ENCODE measurements at places on chromosomes 2 and 18. TPM values are rescaled to one million over a fixed set of nuclear protein-coding genes. Genes with fewer than 3 reads are reported as not detected.

Gene HDHD2
- 30.3 TPM for total RNA-seq

Gene ELMOD3
- total RNA-seq, result 26.3 TPM

Gene LONRF2
- total RNA-seq, result 14.6 TPM

- no peaks in the 10 kb centered on the region for H3K36me3 ChIP-seq
- no peaks in the 10 kb centered on the region for H3K4me1 ChIP-seq
- H3K27me3 ChIP-seq, result no peaks in the 10 kb centered on the region
- DNase-seq, result no peak
- no peak overlapping the region for H3K27ac ChIP-seq
Measured at GRCh38 chr2:153558247-153558646, 79.7 kb upstream of the RPRM start.

GRCh38 chr2:69162057-69162456 lies 149.1 kb downstream of the ANTXR1 start:
- H3K27ac ChIP-seq, result peak overlapping the region; percentile 82
- peaks cover 56% of the 10 kb centered on the region for H3K4me1 ChIP-seq
- H3K36me3 ChIP-seq, result no peaks in the 10 kb centered on the region
- H3K4me3 ChIP-seq, result no peak overlapping the region
- H3K27me3 ChIP-seq, result no peaks in the 10 kb centered on the region
- DNase-seq, result no peak

DNA sequence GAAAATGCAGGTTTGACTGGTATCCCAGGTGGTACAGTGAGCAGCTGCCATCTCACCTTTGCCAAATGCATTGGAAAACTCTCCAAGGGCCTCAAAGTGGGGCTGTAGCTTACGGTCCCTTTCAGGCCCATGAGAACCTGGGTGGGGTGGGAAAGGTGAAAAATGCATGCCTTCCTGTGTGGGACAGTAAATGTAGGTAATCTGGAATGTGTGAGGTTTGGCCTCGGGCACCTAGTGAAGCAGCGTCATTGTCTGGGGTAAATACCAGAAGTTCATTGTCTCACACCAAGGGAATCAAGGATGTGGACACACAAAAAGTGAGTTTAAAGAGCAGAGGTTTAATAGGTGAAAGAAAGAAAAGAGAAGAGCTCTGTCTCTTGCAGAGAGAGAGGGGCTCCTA lies 36.6 kb downstream of the TIMM21 start:
- no peak overlapping the region for H3K27ac ChIP-seq
- no peaks in the 10 kb centered on the region for H3K36me3 ChIP-seq
- DNase-seq, result no peak
- H3K4me3 ChIP-seq, result no peak overlapping the region
- H3K27me3 ChIP-seq, result no peaks in the 10 kb centered on the region

DNA sequence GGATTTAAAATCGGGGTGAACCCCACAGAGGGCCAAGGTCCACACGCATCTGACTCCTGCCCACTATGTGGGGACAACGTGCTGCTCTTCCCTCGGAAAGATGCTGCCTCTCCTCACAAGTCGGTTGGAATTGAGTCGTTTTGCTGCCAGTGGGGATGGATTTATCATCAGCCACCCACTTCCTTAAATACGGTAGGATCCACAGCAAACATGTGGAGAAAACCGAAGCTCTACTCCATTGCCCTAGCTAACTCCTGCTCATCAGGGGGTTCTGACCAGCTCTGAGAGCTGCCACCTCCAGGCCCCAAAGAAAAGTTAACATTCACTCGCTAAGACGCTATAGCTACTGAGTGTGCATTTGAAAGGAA lies 80.9 kb downstream of the CHRNA1 start:
- no peak for DNase-seq
- peak overlapping the region; percentile 92 for H3K27ac ChIP-seq
- no peaks in the 10 kb centered on the region for H3K36me3 ChIP-seq
- H3K4me1 ChIP-seq, result peaks cover 40% of the 10 kb centered on the region

DNA sequence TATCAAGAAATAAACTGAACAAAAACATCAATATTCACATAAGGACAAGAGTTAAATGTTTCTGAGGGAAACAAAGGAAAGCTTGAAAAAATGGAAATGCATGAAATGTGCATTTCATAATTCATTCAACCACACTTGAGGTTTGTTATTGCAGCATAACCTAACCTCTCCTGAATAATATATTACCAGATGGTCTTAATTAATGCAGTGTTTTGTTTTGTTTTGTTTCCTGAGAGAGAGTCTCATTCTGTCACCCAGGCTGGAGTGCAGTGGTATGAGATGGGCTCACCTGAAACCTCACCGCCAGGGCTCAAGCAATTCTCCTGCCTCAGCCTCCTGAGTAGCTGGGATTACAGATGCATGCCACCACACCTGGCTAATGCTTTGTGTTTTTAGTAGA lies 139.9 kb upstream of the PIEZO2 start:
- H3K27me3 ChIP-seq, result no peaks in the 10 kb centered on the region
- no peak overlapping the region for H3K4me3 ChIP-seq
- DNase-seq, result no peak
- no peaks in the 10 kb centered on the region for H3K36me3 ChIP-seq
- H3K27ac ChIP-seq, result no peak overlapping the region

DNA sequence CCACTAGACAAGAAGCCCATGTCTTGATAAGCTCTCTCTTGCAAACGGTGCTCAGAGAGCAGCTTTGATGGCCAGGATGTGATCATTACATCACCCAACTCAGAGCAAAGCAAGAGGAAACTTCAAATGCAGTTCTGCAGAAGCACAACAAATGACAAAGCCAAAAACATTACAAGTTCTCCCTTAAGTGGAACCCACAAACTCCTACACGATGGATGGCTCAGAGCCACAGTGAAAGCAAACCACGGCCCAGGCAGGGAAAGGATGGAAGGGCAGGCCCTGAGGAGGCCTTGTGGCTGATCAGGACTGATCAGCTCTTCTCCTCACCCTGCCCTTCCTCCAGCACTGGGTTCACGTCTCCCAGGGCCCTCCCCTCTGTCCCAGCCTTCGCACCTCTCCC lies 326.4 kb downstream of the EIPR1 start:
- H3K4me3 ChIP-seq, result no peak overlapping the region
- DNase-seq, result no peak
- no peaks in the 10 kb centered on the region for H3K36me3 ChIP-seq
- H3K27me3 ChIP-seq, result no peaks in the 10 kb centered on the region
- no peaks in the 10 kb centered on the region for H3K4me1 ChIP-seq

GRCh38 chr2:70499253-70499652 lies 54.4 kb downstream of the TGFA start:
- H3K27ac ChIP-seq, result no peak overlapping the region
- H3K4me1 ChIP-seq, result no peaks in the 10 kb centered on the region
- H3K27me3 ChIP-seq, result no peaks in the 10 kb centered on the region
- no peak overlapping the region for H3K4me3 ChIP-seq
- no peaks in the 10 kb centered on the region for H3K36me3 ChIP-seq
- DNase-seq, result no peak

DNA sequence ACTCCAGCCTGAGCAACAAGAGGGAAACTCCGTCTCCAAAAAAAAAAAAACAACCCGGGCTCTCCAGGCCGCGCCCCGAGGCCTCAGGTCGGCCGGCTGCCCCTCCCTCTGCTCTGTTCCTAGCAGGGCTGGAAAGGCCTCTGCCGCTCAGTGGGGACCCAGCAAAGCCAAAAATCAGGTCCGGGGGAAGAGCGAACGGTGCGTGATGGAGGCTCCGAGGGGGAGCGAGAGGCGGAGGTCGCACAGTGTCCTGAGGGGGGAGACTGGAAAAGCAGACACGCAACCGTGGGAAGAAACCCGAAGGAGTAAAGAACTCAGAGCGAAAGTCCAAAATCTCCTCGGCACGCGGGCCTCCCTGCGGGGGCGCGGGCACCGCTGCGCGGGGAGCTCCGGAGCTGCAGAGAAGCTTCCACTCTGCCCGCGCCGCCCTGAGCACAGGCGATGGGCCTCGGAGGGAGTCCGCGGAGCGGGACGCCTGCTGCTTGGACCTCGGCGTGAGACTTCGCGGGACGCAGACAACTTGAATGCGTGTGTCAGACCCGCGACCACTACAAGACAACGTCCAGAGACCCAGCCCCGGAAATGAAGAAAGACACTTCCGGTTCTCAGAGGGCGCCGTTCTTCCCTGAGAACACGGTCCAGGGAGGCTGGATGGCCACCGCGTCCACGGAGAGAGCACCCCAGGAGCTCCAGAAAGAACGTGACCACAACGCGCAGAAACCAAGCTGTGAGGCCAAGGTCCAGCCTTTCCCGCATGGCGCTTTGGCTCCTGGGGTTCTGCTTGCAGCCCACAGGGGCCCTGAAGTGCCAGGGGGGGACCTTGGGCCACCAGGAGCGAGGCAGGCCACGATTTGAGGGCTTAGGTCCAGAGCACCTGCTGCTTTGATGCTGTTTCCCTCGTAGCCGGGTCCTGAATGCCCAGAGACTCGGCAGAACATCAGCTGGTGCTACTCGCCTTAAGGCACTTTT lies 219.8 kb downstream of the DPP10 start:
- H3K27ac ChIP-seq, result peak overlapping the region; percentile 12
- H3K4me1 ChIP-seq, result no peaks in the 10 kb centered on the region
- H3K27me3 ChIP-seq, result no peaks in the 10 kb centered on the region
- peak; percentile 59 for DNase-seq
- H3K36me3 ChIP-seq, result no peaks in the 10 kb centered on the region

DNA sequence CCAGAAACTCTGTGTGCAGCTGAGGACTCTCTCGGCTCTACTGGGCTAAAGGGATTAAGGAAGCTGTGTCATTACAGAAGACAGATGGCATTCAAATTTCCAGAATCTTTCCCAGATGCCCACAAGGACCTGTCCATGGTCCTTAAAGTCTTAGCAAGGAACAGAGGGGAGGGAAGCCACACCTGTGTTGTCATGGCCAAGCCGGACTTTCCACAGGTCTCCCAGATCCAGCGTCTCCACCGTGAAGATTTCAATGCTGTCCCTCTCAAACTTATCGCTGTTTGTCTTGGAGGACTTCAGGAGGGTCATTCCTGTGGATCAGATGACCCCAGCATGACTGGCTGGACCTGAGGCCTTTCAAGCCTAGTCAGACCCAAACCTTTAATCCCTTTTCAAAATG lies 114.5 kb downstream of the LOXHD1 start:
- no peaks in the 10 kb centered on the region for H3K4me1 ChIP-seq
- DNase-seq, result no peak
- H3K4me3 ChIP-seq, result no peak overlapping the region
- no peak overlapping the region for H3K27ac ChIP-seq

GRCh38 chr2:235151152-235151551 lies 199.3 kb downstream of the SH3BP4 start:
- no peaks in the 10 kb centered on the region for H3K27me3 ChIP-seq
- H3K36me3 ChIP-seq, result no peaks in the 10 kb centered on the region
- H3K27ac ChIP-seq, result no peak overlapping the region
- H3K4me1 ChIP-seq, result no peaks in the 10 kb centered on the region

DNA sequence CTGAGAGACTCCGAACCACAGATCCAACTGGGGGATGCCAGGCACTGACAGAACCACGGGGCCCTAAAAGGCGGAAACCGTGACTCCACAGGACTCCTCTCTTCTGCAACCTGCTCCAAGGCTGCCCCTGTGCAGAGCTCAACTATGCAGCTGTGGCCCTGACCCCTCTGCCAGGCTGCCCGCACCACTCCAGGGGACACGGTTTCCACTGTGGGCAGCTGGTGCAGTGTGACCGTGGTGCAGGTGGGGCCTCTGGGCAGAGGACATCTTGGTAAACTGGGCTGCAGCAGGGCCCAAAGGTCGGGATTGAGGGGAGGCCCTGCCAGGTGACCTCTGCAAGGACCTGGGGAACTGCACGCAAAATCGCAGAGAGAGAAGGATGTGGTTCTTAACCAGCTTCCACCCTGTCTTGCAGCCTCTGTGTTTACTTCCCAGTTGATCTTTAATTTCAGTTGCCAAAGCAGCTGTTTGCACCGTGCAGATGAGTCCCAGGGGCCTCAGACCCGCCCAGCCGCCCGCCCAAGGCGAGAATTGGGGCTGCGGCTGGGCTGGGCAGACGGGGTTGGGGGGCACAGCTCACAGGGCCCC lies 104.6 kb upstream of the CTDP1 start:
- H3K27me3 ChIP-seq, result no peaks in the 10 kb centered on the region
- peak overlapping the region; percentile 66 for H3K27ac ChIP-seq
- H3K4me1 ChIP-seq, result peaks cover 24% of the 10 kb centered on the region
- H3K4me3 ChIP-seq, result no peak overlapping the region
- no peaks in the 10 kb centered on the region for H3K36me3 ChIP-seq
- DNase-seq, result peak; percentile 60

DNA sequence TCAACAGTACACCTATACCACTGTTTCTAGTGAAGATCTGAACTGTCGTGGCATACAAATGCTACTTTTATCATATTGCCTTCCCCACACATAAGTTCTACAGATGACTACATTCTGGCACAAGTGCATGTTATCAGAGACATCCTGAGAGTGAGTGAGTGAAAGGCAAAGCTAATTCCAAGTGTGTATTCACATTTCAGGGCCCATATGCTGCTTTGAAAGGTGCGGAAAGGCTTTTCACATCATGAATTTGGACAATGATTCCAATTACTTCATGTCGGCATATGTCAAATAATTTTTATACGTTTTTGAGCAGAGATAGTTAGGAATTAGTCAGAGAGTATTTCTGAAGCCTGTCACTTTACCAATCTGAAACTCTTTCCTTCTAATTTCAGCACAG lies 101.7 kb downstream of the GAREM1 start:
- no peak for DNase-seq
- peaks cover 22% of the 10 kb centered on the region for H3K4me1 ChIP-seq
- no peaks in the 10 kb centered on the region for H3K27me3 ChIP-seq
- H3K27ac ChIP-seq, result no peak overlapping the region
- no peaks in the 10 kb centered on the region for H3K36me3 ChIP-seq

DNA sequence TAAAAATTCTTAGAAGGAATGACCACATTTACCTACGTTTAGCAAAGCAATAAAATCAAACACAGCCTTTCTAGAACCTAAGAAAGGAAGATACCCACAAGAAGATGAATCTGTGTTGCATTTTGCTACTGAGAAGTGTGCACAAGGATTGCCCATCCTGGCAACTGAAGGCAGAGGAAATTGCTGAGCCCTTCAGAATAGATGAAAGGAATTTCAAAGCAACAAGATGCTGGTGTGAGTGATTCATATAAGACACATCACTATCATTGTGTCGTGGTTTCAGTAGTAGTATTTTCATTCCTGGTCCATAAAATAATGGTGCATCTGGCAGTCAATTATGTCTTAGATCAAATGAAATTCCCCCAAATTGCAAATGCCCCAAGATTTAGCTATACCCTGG lies 48.4 kb upstream of the ANKRD44 start:
- DNase-seq, result no peak
- H3K27me3 ChIP-seq, result no peaks in the 10 kb centered on the region
- H3K27ac ChIP-seq, result no peak overlapping the region
- no peak overlapping the region for H3K4me3 ChIP-seq
- H3K36me3 ChIP-seq, result no peaks in the 10 kb centered on the region

- DNase-seq, result peak; percentile 74
- H3K36me3 ChIP-seq, result peaks cover 17% of the 10 kb centered on the region
- H3K4me3 ChIP-seq, result peak overlapping the region; percentile 96
- H3K27me3 ChIP-seq, result no peaks in the 10 kb centered on the region
- peak overlapping the region; percentile 99 for H3K27ac ChIP-seq
Measured at GRCh38 chr2:43224571-43225092, 1.8 kb downstream of the ZFP36L2 start.

GRCh38 chr2:141062443-141062842 lies 1068.4 kb downstream of the LRP1B start:
- DNase-seq, result no peak
- no peaks in the 10 kb centered on the region for H3K4me1 ChIP-seq
- H3K36me3 ChIP-seq, result no peaks in the 10 kb centered on the region
- no peak overlapping the region for H3K27ac ChIP-seq
- no peaks in the 10 kb centered on the region for H3K27me3 ChIP-seq

Gene PFN4
- total RNA-seq, result not detected

GRCh38 chr2:237435844-237436587 lies 22.1 kb upstream of the COL6A3 start:
- peak overlapping the region; percentile 58 for H3K27ac ChIP-seq
- H3K4me1 ChIP-seq, result peaks cover 35% of the 10 kb centered on the region
- H3K4me3 ChIP-seq, result no peak overlapping the region
- H3K27me3 ChIP-seq, result no peaks in the 10 kb centered on the region
- no peak for DNase-seq

- H3K27ac ChIP-seq, result no peak overlapping the region
- H3K4me1 ChIP-seq, result no peaks in the 10 kb centered on the region
- H3K36me3 ChIP-seq, result no peaks in the 10 kb centered on the region
- H3K27me3 ChIP-seq, result no peaks in the 10 kb centered on the region
Measured at GRCh38 chr2:9656270-9656766, 25.5 kb upstream of the YWHAQ start.

All from sigmoid colon (tissue), 7 donors.